ENCODE measurements at places on chromosomes 3 and 15.
A peak's percentile ranks its signal among the peaks of the same experiment; 100 is the strongest.

DNA sequence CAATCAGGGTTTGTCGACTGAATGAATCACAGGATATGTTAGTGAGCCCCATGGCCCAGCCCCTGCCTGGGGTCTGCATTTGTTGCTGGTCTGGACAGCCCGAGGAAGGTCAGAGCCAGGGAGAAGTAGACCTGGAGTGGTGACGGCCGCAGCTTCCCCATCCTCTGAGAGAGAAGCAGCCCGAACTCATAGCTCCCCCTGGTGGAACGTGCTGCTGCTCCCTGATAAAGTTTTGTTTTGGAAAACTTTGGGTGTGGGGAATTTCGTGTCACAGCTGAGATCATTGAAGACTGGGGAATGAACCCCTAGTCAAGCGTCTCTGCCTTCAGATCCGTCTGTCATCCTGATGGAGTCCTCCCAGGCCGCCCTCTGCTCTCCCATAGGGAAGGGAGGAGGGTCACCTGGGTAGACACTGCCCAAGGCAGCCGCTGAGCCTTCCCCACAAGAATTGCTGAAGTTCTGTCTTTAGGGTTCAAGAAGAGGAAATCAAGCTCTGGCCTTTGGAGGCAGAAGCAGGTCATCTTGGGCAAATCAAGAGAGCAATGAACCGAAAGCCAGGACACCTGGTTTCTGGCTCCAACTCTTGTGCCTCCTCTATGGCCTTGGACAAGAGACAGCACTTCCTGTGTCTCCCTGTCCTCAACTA is 60.5 kb downstream of the GLDN start:
- DNase-seq, result peak; percentile 40

DNA sequence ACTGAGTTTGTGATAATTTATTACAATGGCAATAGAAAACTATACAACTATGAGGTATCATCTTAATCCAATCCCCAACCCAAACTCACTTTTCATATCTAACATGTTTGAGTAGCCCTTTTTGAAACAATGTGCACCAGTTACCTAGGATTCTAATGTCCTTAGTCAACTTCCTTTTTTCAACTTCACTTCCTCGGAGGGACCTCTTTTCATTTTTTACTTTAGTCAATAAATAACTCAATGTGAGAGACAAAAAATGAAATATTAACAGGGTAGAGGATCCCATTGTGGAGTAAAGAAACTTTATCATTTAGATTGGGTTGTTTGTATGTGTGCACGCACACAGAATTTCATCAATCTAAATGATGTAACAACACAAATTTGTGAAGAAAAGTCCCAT is 193.6 kb upstream of the LRRC3B start:
- no peak for DNase-seq

GRCh38 chr3:32910954-32911353 is 40.5 kb upstream of the CCR4 start:
- peak; percentile 55 for DNase-seq

- peak; percentile 28 for DNase-seq
These were observed 25.3 kb downstream of the FBXO22 start for GRCh38 chr15:75928680-75929608.

- DNase-seq, result no peak
These were observed 76.2 kb downstream of the CACNA2D3 start for GRCh38 chr3:54198556-54198955.

- DNase-seq, result no peak
These were observed 18.6 kb downstream of the LRRN1 start for GRCh38 chr3:3817865-3818264.

DNA sequence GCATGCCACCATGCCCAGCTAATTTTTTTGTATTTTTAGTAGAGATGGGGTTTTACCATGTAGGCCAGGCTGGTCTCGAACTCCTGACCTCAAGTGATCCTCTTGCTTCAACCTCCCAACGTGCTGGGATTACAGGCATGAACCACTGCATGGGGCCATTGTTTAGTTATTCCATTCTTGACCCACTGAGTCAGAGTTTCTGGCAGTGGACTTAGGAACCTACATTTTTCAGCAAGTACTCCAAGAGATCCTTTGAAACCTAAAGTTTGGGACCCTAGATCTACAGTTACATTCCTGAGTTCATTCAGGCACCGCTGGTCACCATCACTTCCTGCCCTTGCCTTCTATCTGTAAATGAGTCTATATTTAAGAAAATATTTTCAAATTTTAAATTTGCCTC is 1.4 kb upstream of the TNFSF10 start:
- DNase-seq, result peak; percentile 83

GRCh38 chr15:70494852-70495571 is 268.3 kb downstream of the UACA start:
- DNase-seq, result peak; percentile 99

DNA sequence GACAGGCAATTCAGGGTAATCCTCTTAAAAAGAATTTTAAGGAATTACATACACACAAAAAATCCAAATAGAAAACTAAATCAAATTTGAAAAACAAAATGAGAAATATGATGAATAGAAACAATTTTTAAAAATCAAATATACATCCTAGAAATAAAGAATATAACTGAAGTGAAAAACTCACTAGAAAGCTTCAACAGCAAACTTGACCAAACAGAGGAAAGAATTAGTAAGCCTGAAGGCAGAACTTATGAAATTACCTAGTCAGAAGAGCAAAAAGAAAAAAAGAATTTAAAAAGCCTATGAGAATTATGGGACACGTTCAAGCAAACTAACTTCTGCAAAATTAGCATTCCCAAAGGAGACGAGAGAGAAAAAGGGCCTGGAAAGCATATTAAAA is 206.1 kb downstream of the PCCB start:
- no peak for DNase-seq

DNA sequence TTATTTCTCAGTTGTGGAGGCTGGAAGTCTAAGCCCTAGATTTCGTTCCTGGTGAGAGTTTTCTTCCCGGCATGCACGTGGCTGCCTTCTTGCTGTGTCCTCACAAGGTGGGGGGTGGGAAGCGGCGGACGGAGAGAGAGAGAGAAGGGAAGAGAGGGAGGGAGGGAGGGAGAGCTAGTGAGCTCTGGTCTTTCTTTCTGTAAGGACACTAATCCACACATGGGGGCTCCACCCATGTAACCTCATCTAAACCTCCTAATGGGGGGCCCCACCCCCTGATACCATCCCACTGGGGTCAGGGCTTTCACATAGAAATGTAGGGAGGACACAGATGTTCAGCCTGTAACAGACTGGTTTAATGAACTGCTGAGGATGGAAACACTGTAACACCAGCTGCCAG is 7.3 kb downstream of the FBLN2 start:
- no peak for DNase-seq

GRCh38 chr15:68672781-68673205 is 94.0 kb downstream of the CORO2B start:
- peak; percentile 5 for DNase-seq

GRCh38 chr3:99921377-99921695 is 103.7 kb downstream of the CMSS1 start:
- DNase-seq, result no peak

All from iris pigment epithelial cell (primary cell).